GM12878 (cell line): ENCODE measurements at places on chromosomes 16 and 17. TPM values are rescaled to one million over a fixed set of nuclear protein-coding genes. Genes with fewer than 3 reads are reported as not detected.

OVCA2 gene
- 68.9 and 73.6 TPM in 2 replicates for polyA plus RNA-seq

TNFRSF13B gene
- polyA plus RNA-seq, result 122 and 139 TPM in 2 replicates

TBC1D26 gene
- polyA plus RNA-seq, result not detected in 2 replicates

MMP15 gene
- 0.05 and 0.08 TPM in 2 replicates for polyA plus RNA-seq

NPB gene
- polyA plus RNA-seq, result 0.16 TPM in 1 of 2 replicates, not detected in the other

PRSS27 gene
- polyA plus RNA-seq, result 0.36 and 0.42 TPM in 2 replicates

CD300A gene
- polyA plus RNA-seq, result 27.7 and 32.1 TPM in 2 replicates

KCNAB3 gene
- polyA plus RNA-seq, result 1.7 TPM in 2 replicates

PROCA1 gene
- 0.59 and 0.95 TPM in 2 replicates for polyA plus RNA-seq

SOCS1 gene
- 2.6 and 16.4 TPM in 2 replicates for polyA plus RNA-seq

MT1H gene
- 6.0 and 6.7 TPM in 2 replicates for polyA plus RNA-seq

RAB37 gene
- polyA plus RNA-seq, result 1.2 and 1.7 TPM in 2 replicates

ARL5C gene
- not detected in 2 replicates for polyA plus RNA-seq

FOXN1 gene
- not detected in 2 replicates for polyA plus RNA-seq

GRCh38 chr16:51184702-51185433 is 33.8 kb upstream of the SALL1 start:
- no peak for DNase-seq

GRCh38 chr17:66717641-66718058 is 117.3 kb upstream of the CACNG5 start:
- no peak for DNase-seq

DNA sequence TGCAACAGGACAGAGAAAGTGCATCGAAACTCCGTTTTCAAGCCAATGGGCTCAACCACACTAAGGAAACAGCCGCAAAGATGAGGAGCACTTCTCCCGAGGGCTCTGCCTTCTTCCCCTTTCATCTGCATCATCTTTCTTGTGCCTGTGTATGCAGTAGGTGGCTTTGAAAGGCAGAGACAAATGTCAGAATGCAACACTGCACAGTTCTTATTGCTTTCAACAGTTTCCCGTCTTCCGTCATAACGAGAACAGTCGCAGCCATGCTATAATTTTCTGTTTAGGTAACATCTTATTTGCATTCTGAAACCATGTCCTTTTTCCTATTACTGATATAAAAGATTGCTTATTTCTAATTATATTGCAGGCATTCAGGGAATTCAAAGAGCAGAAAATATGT is 205.2 kb downstream of the SLC39A11 start:
- no peak for DNase-seq

DNA sequence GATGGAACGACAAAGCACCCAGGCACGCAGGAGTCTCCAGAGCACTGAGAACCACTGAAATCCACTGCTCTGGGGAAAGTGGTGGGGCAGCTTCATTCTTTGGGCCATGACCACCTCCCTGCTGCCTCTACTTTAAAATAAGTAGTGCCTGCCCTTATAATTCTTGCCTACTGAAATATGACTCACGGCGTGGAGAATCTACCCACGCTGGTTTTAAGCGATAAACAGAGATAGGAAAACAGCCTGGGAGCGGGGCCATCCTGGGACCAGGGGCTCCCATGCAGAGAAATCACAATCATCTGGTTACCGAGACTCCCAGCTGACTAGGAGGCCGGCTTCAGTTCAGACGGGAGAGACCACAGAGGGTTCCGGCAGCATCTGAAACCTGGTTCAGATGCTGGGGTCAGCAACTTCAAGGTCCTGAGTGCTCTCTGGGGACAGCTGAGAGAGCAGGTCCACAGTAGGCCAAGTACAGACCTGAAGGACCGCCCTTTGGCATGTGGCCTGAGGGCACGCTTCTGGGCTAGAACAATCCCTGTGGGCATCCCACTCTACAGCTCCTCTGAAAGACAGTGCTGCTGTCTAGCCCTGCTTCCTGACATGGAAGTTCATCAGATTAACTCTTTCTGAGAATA is 8.6 kb upstream of the DHRS13 start:
- DNase-seq, result no peak

DNA sequence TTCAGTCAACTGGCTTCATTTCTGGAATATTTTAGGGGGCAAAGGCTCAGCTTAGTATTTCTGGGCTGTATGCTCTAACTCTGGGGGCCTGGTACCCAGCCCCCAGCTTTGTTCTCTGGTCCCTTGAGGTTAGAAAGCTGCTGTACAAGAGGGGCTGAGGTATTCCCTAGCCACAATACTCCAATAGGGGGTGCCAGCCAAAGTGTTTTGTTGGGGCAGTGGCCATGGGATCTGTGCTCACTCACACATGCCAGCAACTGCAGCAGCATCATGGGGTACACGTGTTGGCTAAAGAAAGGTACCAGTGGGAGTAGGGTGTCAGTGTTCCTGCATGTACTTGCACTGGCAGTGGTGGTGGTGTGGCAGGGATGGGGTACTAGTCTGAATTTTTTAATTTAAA is 257.3 kb downstream of the CA10 start:
- no peak for DNase-seq

DNA sequence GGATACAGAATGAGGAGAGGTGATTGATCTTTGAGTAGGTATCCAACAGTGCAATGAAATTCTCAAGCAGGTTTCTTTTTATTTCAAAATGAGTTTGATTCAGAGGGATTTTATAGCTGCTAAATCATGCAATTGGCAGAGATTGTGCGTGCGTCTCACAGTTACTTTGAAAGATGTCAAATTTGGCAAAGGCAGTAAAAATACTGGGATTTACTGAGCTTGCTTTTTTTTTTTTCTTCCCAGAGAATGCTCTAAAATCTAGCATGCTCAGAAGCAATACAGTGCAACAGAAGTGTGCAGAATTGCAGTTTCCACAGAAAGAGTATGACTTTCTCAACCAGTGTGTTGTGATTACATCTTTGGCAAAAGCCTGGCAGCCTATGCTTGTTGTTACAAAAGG is 410.7 kb upstream of the GOT2 start:
- DNase-seq, result no peak

GRCh38 chr17:4329838-4330237 is 36.6 kb downstream of the UBE2G1 start:
- no peak for DNase-seq

DNA sequence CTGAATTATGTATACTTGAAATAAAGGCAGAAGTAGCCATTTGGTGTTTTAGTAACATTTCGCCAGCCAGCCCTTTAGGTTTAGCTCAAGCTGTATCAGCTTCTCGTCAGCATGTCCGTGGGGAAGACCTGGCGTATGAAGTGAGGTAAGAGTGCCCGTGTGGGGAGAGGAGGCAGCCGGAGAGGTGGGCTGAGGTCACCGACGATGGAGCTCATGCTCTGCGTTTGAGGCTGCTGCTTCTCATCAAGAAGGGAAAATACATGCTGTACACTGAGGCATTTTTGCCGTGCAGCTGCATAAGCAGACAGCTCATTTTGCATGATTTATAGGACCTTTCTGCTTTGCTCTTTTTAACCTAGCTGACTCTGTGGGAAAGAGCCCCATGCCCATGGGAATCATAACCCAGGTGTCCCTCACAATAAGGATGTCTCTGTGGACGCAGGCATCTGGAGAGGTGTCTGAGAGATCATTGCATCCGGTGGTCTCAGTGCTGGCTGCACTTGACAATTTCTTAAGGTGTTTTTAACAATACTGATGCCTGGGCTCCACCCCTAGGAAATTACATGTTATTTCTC is 179.1 kb downstream of the ABCC12 start:
- no peak for DNase-seq

- no peak for DNase-seq
These were observed 26.4 kb downstream of the DHX38 start for GRCh38 chr16:72120026-72120425.

GRCh38 chr17:38613525-38613980 is 7.8 kb upstream of the SRCIN1 start:
- DNase-seq, result no peak

GRCh38 chr16:62022688-62023087 is 13.6 kb downstream of the CDH8 start:
- no peak for DNase-seq

- no peak for DNase-seq
These were observed 21.1 kb downstream of the PIMREG start for GRCh38 chr17:6465206-6466003.

DNA sequence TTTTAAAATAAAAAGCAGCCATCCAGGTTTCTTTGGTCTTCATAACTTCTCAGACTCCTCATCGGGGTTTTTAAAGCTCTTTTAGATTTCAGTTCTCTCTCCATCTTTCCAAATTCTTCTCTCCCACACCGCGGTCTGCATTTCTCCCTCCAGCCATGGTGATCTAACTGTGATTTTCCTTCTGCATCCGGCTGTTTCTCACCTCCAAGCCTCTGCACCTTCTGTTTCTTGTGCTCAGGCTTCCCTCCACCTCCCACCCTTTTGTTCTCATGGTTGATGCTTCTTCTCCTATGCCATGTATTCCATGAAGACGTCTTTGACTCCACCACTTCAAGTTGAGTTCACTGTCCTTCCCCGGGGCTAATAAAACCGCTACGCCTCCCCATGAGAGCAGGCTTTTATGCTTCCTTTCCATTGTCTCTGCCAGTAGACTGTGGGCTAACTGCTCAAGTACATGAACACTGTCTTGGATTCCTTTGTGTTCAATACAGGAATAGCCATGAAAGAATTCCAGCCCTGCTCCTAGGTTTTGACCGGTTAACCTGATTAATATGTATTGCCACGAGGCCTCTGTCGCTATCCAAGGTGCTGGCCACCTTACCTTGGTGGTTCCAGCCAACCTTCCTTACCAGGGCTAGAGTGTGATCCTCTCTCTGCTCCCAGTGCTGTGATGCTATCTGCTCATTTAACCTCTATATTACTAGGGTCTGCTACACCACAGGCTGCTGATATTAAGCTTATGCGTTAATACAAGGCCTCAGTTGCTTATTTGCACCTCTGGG is 625.1 kb downstream of the HS3ST4 start:
- no peak for DNase-seq

DNA sequence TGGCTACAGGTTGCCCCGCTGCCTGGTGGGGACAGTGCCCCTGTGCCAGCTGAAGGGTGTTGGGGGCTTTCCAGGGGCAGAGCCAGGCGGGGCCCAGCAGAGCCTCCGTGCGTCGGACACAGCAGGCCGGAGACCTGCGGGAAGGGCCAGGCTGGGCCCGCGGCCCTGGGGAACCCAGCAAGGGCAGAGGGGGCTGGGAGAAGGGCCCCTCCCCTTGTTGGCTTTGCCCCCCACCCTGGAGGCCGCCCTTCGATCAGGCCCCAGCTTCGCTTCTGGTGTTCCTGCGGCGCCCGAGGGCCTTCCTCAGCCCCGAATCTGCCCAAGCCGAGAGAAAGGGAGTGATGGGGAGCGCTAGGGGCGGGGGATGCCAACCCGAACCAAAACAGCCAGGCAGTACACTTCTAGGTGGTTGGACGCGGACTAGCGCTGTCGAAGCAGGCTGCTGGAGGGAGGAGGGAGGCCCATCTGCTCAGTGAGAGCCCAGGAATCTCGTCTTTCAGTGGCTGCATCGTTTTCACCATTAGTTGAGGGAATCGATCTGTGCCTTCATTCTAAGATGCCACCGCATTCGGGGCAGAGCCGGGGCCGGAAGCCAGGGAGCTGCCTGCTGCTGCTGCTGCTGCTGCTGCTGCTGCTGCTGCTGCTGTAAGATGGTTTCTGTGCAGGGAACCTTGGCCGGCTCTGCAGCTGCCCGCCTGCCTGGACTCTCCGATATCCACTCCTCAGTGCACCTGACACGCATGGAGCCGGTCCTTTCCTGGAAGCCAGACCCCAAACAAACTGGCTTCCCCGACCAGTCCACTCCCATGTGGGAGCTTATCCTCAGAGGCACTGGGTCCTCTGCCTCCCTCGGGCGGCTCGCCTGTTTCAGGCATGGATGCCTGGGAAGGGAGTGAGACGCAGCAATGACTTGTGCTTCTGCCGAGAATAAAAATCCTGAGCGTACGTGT is 1.7 kb downstream of the JPH3 start:
- no peak for DNase-seq

DNA sequence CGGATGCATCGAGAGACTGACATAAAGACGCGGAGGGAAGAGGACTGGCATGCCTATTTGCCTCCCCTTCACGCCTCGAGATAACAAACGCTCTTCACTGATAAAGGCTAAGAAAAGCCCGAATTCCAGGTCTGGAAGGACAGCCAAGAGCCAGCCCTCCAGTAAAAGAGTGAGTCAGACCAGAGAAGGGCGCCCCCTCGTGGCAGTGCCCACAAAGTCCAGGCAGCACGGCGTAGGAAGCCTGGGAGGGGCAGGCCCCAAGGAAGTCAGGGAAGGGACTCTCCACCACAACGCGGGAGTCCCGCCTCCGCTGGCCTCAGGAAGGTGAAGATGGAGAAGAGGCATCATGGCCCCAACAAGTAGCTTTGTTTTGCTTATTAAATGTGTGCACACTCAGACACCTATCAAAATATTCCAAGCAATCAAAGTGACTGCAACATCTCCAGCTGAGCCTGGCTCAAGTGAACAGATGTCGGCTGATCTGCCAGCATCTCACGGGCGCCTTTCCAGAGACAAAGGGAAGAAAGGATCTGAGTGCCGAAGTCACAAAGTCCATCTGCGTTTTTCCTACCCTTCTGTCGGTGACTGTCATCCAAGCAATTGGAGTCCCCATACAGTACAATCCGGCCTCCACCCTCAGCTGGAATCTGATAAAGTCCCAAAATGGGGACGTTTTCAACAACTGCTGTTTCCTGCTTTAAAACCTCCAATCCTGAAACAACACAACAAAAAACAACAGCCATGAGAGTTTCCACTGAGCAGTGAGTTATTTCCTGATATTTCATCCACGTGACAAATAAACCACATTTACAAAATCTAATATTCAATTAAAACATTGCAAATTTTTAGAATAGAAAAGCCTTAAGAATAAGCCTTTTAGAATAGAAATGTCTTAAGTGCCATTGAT is 20.4 kb upstream of the SLC38A8 start:
- DNase-seq, result no peak

DNA sequence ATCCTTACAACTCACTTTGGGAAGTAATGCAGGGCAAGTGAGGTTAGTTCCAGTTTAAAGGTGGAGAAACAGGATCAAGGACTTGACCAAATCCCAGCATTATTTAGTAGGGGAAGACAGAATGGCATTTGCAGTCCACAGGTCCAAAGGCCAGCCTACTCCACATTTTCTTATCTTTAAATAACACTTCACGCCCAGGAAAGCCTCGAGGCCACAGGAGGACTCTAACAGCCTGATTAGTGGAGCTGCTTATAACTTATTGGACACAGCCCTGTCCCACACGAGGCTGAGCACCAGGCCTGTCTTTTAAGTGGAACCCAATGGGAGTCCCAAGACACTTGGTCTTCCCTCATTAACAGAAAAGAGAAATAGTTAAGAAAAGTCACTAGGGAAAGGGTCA is 12.1 kb upstream of the HYDIN start:
- DNase-seq, result no peak

DNA sequence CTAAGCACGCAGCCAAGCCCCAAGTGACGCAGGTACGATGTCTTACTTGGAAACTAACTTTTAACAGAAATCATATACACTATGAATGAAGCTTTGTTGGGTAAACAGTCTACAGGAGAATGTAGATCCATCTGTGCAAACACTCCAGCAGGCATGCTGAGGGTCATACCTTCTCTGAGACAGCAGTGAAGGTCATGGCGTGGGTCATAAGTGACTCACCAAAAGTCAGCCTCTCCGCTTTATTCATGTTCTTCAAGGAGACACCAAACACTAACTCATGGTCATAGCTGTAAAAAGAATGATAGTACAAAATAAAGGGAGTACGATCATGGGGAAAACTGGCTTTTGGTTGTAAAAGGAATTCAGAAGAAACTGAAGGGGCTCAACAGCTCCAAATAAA is 20.6 kb downstream of the BLMH start:
- DNase-seq, result no peak

- no peak for DNase-seq
These were observed 25.0 kb upstream of the TMEM97 start for GRCh38 chr17:28293994-28294393.
